ENCODE measurements at places on chromosomes 3 and 15. TPM values are rescaled to one million over a fixed set of nuclear protein-coding genes. Genes with fewer than 3 reads are reported as not detected.

DNA sequence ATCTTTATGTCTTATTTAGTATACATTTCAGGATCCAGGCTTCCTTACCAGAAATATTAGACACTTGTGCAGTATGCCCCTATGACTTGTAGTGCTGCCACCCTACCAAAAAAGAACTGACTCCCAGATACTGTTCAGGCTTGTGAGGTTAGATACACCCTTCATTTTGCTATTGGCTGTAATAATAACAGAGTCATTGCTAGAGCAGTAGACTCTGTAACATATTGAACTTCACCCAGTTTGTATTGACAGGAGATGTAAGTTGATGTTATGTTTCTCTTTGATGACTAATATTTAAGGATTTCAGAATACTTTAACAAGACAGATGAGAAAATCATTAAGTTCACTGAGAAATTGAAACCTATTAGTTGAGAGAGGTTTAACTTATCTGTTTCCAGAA lies 32.9 kb downstream of the RNF111 start:
- DNase-seq, result no peak

GRCh38 chr15:29749365-29750086 lies 72.7 kb downstream of the TJP1 start:
- DNase-seq, result no peak

LRRC57 gene
- total RNA-seq, result 30.9 TPM

GNAI2 gene
- 190 TPM for total RNA-seq

PAQR5 gene
- 82.6 TPM for total RNA-seq

- DNase-seq, result no peak
Measured at GRCh38 chr3:194617827-194618226, 15.4 kb downstream of the TMEM44 start.

DNA sequence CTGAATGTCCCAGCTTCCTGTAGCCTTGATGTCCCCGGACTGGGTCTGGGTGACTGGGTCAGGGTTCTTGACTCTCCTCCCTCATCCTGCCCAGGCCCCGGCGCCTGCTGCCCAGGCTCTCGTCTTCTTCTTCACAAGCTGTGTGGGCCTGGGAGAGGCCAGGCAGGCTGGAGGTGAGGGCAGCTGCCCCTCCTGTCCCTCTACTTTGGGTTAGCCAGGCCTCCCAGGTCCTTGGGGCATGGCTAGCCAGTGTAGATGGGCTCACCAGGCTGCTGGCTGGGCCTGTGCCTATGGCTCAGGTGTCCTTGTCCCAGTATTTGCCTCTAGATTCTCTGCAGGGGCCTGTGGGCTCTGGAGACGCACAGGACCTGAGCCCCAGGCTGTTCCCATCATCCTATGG lies 31.8 kb downstream of the TKT start:
- DNase-seq, result no peak

GRCh38 chr3:183226333-183226890 lies 26.6 kb upstream of the B3GNT5 start:
- DNase-seq, result no peak

NSUN3 gene
- total RNA-seq, result 23.0 TPM

HACD3 gene
- total RNA-seq, result 26.2 TPM

- no peak for DNase-seq
Measured at GRCh38 chr3:132325634-132326033, 8.4 kb downstream of the ACP3 start.

DNA sequence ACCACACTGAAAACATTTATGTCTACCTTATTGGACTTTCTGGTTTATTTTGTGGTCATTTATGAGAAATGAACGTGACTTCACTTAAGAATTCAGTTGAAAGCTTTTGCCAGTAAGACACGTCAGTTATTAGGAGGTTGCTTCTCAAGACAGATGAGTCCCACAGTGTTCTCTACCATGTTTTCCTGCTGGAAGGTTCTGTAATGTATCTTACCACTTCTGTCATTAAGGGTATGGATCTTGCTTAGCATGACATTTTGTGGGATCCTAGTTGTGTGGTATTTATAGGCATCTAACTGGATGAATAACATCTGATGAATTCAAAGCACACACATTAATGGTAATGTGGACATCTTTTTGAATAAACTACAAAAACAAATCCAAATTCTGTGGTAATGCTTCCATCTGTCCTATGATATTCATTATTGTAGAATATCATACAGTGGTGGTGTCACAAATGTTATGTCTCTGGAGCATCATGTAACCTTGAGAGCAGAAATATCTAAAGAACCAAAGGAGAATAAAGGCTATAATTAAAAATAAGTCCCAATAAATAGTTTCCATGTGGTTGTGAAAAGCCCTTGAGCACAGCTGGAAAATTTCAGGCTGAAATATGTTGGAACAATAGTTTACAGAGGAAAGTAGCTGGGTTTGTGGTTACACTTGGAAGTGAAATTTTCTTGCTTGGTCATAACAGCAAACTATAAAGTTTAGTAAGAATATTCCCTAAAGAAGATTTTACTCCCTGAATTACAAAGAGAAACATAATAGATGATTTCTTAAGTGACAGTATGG lies 61.5 kb downstream of the C3orf38 start:
- no peak for DNase-seq

GABRG3 gene
- total RNA-seq, result not detected

TMEM40 gene
- total RNA-seq, result not detected

GRCh38 chr15:63560741-63561448 lies 36.3 kb upstream of the FBXL22 start:
- DNase-seq, result no peak

EBLN2 gene
- total RNA-seq, result 5.7 TPM

CDHR4 gene
- 0.38 TPM for total RNA-seq
